ENCODE measurements at places on chromosomes 2 and 18.

- no peak for DNase-seq
These were observed 28.6 kb upstream of the MEX3C start for GRCh38 chr18:51226068-51226467.

GRCh38 chr2:134189009-134189720 is 64.7 kb upstream of the MGAT5 start:
- no peak for DNase-seq

- DNase-seq = no peak
These were observed 76.7 kb downstream of the PHLPP1 start for GRCh38 chr18:62792016-62792415.

DNA sequence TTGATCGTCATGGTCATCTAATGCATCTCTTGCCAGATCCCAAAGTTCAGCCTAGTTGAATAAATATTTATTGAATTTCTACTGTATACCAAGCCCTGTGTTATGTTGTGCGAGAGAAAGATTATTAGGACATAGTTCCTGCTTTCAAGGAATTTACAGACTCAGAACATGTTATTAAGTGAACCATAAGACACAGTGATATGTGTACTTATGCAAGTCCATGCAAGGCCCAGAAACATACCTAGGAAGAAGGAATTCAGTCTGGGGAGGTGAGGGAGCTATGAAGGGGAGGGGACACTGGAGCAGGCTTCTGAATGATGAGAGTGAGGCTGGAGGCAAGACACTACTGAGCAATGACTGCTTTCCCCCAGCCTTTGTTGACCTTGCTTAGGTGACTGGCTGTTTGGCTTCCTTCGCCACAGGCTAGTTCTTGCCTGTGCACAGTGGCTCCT is 81.4 kb downstream of the ACAA2 start:
- no peak for DNase-seq

- DNase-seq = no peak
These were observed 115.4 kb downstream of the ACTR3 start for GRCh38 chr2:114005110-114005783.

DNA sequence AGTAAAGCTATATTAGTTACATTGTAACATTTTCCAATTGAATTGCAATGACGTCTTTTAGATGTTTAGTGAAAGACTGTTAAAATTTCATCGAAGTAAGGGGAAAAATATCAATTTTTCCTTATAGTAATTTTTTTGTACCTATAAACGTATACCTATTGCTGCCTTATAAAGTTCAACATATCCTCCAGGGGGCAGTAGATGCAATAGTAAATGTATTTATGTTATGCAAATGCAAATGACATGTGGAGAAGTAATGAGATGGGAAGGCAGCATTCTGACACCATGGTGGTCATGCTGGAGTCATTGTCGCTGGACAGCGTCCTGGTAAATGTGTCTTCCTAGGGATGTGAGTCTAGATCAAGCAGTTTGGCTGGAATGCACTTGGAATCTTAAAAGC is 38.7 kb downstream of the MSTN start:
- no peak for DNase-seq

DNA sequence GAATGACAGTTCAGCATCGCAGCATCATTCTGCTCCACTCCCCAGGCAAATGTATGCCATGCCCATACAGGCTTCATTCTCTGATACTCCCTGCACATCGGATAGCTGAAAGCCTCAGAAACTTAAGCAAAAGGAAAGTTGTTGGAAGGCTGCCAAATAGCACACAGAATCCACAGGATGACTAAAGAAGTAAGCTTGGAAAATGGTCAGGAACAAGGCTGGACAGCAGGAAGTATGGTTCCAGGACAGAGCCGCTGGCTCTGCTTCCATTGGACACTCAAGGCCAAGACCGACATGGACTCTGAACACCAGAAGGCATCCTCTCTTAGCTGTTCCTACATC is 256.5 kb downstream of the CDH20 start:
- no peak for DNase-seq

DNA sequence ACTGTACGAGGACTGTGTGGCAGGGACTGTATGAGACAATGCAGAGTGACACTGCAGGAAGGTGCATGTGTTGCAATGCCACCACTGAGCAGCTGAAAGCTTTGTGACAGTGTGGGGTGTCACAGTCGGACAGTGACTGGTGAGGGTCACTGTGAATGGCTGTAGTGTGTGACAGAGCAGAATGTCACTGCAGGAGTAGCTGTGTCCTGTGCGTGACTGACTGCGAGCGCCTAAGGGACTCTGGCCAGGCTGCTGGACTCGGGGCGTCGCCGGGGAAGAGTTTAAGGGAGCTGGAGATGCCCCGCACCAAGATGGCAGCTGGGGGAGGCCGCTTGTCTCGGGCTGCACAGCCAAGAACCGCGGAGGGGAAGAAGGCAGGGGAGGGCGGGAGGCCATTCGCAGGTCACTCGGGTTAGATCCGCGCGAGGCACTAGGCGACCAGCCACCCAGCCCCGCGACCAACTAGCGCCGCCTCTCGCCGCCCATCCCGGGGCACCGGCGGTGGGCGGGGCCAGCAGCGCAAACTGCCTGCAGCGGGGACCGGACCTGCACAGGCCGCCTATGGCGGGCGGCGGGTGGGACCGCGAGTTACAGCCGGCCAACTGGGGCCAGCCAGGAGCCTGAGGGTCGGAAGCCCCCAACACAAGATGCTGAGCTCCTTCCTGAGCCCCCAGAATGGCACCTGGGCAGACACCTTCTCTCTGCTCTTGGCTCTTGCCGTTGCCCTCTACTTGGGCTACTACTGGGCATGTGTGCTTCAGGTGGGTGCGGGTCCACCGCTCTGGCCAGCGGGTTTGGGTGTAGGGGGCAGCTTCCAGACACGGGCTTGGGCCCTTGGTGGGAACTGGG is at the start of gene ABHD1:
ABHD1 (plus strand) TSS at position 514 of the 849 bp plus-strand sequence; CDS start at position 648, 134 bp downstream.
- DNase-seq = peak; percentile 69

GRCh38 chr2:46296216-46296839 is 879 bp upstream of the EPAS1 start:
- DNase-seq = peak; percentile 17

DNA sequence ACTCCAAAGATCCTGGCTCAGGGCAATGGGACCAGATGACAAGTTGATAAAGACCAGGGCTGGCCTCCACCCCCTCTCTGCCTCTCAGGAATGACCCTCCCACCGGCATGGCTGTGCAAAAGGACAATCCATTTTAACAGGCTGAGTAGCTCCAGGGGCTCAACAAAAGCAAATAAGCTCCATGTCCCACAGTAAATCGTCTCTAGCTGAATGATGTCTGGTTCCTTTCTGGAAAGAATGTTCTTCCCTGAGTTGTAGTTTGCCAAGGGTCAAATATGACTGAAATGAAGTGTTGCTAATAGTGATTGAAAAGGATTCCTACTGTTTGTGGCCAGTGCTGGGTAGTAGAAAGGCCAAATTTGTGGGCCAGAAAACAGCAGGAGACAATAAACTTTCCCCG is 434.4 kb upstream of the ETAA1 start:
- DNase-seq = no peak

GRCh38 chr2:25168256-25169072 is at the start of gene POMC:
Gene POMC, minus strand, starts transcription at chr2:25168580. Its CDS starts 3,808 bp downstream, at chr2:25164772.
- peak; percentile 30 for DNase-seq

DNA sequence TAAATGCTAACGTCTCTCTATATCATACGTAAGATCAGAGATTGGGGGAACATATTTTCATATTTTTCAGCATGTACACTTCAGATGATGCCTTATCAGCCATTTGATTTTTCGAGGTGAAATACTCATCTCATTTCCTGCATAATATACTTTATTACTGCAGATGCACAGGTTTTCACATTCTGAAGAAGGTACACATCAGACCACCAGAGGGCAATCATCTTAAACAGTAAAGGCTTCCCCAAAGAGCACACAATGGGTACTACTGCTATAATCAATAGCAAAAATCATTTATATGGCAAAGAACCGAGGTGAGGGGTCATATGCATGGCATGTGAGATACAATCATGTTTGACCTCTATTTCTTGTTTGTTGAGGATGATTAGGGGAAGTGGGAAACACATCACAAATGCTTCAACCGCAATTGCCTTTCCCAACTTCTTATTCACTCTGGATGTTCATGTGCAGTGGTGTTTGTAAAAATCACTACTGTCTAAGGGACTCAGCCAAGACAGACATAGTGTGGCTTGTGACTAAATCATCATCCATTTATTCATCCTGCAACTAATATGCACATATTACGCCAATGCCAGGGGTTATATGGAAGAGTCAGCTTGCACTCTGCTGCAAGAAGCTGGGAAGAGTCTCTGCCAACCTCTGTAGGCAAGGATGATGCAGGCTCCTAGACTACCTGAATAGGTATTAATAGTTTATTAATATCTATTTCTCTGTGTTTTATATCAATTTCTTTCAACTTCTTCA is 118.7 kb downstream of the EPB41L3 start:
- DNase-seq = no peak

GRCh38 chr2:46375566-46376125 is 78.4 kb downstream of the EPAS1 start:
- DNase-seq = no peak

DNA sequence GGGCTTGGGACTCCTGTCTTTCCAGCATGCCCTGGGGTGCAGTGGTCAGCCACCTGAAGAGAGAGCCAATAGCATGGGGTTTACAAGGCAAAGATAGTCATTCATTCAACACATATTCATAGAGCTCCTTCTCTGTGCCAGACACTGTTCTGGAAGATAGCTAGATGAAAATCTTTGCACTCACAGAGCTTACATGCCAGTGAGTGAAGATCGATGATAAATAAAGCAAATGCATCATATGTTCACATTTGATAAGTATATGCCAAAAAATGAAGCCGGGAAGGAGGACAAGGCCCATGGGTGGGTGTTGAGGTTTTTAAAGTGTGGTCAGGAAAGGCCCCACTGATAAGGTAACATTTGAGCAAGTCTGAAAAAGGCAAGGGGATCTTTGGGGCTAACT is 130.8 kb upstream of the CDCA7 start:
- DNase-seq = no peak

- no peak for DNase-seq
These were observed 344.3 kb downstream of the EIPR1 start for GRCh38 chr2:3033315-3033714.

- no peak for DNase-seq
These were observed 26.1 kb downstream of the COLEC12 start for GRCh38 chr18:474416-474815.

GRCh38 chr2:42196403-42197267 is 27.5 kb downstream of the EML4 start:
- no peak for DNase-seq

DNA sequence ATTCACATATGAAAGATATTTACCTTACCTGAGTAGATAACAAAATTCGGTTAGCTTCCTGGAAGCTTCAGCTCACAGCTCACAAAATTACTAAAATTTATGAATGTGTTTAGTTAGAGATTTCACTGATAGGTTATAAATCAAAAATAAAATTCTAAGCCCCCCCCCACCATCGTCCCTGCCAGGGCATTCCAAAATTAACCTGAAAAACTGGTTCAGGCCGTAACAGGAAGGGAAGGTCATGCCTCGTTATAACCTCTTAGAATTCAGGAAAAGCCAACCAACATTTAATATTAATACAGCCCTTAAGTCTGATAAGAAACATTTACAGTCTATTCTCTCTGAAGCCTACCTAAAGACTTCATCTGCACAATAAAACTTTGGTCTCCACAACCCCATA is 48.9 kb downstream of the COX7A2L start:
- DNase-seq = no peak

DNA sequence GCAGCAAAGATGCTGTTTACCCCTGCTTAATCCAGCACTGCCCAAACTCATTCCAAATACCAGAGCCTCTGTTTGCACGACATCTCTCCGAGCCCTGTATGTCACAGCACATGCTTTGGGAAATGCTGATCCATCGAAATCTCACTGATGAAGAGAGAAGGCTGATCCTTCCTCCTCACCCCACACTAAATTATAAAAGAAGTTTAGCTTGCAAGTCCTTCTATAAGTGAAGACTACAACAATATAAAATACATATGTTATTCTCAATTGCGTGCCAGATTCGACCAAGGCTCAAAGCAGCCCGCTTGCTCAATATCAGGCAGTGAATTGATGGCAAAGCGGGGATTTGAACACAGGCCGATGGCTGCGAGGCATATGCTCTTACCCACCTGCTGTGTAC is 30.7 kb upstream of the SLC35F6 start:
- no peak for DNase-seq

- no peak for DNase-seq
These were observed 80.3 kb downstream of the EDAR start for GRCh38 chr2:108908713-108909070.

DNA sequence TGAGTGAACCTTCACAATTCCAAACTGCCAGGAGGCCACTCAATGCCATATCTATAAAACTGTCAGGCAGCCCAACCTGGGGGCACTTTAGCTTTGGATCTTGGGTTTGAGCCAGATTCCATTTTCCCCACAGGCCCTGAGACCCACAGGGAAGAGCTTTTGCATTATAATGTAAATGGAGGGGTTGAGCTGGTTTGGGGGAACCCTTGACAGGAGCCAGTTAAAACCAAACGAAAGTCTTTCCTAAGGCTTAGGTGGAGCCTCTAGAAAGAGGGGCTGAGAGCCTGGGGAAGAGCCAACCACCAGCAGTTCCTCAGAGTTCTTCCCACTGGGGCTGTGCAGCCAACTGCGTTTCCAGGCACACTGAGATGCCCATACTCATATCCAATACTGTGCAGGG is 42.7 kb downstream of the BCL11A start:
- DNase-seq = no peak

GRCh38 chr18:44742718-44743311 is 62.1 kb downstream of the SETBP1 start:
- DNase-seq = no peak
